Small intestine (tissue), 16 donors: ENCODE measurements at places on chromosomes 7 and 10. TPM values are rescaled to one million over a fixed set of nuclear protein-coding genes. Genes with fewer than 3 reads are reported as not detected.

SLC26A5 gene
- polyA plus RNA-seq: not detected

WIPF3 gene
- 1.6 TPM for polyA plus RNA-seq

DNA sequence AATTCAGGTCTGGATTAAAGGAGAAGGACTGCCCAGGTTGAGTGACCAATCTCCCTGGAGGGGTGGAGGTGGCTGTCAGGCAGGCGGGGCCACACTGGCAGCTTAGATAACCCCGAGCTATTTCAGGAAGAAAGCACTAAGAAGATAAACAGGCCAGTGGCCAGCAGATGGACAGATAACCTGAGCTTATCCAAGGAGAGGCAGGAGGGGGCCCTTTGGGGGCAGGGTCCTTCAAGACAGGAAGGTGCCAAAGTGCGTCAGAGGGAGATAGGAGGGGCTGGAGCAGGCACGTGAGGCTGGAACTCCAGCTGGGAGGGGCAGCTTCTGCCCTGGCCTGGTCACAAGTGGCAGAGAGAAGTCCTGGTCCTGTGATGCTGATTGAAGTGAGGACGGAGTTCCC lies 29.8 kb upstream of the PODXL start:
- DNase-seq: peak; percentile 34

DNA sequence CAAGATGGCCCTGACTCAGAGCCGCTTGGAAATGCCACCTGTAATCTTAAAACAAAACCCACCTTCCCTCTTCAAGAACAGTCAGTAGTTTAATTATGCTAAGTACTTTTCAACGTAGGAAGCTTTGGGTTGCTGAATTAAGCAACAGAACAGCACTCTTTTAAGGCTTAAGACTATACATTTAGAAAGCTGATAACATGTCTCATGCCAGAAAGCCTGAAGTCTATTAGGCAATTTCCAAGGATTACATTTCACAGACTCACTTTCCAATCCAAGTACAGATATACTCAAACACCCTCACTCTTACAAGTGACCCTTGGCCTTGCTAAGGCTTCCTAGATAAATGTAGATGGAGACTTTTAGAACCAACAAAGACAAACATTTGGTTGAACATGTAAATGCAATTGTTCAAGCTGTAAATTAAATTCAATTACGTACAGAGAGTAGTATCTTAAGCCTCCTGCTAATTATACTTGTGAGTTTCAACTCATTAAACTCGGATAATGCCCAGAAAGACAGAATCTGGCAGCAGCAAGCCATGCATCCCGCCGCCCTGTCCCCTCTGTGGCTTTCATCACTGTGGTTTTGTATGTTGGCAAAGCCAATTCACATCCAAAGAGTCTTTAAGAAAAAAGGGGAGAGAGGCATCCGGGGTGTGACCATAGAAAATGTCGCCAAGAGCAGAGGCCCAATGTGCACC lies 283.1 kb upstream of the NRP1 start:
- DNase-seq: no peak

DNA sequence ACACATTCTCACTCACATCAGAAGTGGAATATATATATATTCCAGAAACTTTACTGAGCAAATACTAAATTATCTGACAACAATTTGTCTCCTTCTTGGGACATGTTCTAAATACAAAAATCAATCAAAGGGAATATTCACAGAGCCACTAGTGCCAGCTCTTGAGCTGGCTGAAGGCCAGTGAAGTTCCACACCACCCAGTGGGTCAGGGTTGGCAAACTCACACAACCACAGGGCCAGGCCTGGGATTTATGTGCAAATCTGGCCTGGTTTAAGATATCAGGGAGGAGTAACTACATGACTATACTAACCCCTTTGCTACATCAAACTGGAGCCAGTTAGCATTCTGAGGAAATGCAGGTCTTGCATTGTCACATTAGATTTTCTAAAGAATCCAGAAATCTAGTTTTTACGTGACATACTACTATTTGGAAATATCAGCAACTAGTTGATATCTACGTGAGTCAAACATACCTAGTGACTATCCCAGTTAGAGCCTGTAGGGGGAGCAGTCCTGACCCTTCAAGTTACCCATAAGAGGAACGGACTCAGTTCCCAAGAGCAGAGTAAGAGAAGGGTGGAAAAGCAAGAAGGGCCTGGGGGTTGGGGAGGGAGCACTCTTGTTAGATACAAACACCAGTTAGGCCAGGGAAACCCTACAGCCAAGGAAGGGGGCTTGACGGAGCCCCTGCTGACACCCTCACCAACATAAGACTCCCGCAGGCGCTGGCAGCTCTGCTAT lies 600.4 kb downstream of the KCNMA1 start:
- DNase-seq: peak; percentile 3

DNA sequence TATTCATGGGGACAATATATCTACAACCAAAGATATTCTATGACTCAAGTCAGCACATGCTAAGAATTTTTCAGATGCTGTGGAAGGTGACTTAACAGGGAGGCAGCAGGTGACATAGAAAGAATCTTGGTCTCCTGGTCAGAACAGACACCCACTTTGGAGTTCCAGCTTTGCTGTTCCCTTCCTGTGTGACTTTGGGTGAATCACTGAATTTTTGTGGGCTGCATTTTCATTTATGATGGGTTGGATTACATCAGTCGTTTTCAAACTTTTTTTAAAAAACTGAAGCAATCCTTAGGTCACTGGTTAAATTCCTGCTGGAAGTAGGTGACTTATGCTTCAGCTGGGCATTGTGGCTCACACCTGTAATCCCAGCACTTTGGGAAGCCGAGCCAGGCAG lies 24.9 kb downstream of the RGR start:
- no peak for DNase-seq

DNA sequence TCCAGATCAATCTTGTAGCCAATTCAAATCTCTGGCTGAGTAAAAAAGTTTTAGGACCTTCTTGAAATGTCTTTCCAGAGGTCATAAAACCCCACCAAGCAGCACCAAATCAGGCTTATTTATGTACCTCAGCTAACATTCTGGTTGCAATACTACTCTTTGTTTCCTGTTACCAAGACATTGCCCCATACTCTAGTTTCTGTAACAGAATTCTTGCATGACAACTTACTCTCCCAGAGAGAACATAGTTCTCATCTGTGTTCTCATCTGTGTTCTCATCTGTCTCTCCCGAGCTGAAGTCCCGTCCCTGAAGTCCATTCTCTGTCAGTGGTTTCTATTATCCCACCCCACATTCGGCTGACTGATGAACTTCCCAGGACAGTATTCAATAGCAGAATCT lies 1285.1 kb downstream of the XPNPEP1 start:
- no peak for DNase-seq

- DNase-seq: peak; percentile 56
Observed at GRCh38 chr10:57657164-57657765, 610.4 kb downstream of the IPMK start.

DNA sequence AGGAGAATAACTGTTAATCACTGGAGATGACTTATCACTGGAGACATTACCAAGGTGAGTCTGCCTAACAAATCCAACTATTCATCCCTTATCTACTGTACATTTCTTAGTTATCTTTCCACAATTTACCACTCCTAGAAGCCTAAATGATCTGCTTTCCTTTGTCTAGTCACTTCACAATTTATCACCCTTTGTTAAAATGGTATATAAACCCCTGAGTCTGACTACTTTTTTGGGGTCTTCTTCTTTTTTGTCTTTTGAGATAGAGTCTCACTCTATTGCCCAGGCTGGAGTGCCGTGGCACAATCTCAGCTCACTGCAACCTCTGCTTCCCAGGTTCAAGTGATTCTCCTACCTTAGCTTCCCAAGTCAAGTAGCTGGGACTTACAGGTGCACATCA lies 66.0 kb upstream of the SEPHS1 start:
- DNase-seq: no peak

- DNase-seq: no peak
Observed at GRCh38 chr7:108662783-108663362, 93.2 kb downstream of the DNAJB9 start.
